CD4-positive, alpha-beta T cell treated with Interleukin-15 for 4 hours (primary cell): ENCODE measurements at places on chromosomes 2 and 18.

DNA sequence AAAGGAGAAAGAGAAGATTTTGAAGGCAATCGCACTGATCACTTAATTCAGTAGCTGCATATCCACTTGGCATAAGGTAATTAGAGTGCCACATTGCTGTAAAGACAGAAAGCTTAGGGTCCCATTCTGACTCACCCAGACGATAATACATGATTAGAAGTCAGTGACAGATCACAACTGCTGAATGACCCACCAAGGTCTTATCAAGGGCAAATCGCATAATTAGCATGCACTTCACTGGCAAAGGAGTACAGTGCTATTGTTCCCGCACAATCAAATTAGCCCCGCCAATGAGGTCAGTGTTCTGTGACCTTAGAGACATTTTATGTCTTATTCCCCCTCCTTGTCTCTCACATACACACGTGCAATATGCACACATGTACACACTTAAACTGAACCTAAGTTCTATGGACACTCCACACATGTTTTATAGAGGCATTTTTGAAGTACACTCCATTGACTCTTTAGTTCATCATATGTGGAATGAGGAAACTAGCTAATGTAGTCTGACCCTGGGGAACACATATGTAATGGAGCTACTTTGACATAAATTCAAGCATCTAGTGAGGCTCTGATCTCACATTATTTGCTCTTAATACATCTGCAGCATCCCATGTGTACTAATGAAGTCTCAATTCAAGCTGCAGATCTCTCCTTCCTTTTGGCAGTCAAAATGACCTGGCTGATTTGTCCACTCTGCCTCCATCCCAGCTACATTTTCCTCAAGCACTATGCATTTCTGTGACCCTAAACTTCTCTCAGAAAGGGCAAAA lies 673.8 kb upstream of the FANCL start:
- no peak for DNase-seq

DNA sequence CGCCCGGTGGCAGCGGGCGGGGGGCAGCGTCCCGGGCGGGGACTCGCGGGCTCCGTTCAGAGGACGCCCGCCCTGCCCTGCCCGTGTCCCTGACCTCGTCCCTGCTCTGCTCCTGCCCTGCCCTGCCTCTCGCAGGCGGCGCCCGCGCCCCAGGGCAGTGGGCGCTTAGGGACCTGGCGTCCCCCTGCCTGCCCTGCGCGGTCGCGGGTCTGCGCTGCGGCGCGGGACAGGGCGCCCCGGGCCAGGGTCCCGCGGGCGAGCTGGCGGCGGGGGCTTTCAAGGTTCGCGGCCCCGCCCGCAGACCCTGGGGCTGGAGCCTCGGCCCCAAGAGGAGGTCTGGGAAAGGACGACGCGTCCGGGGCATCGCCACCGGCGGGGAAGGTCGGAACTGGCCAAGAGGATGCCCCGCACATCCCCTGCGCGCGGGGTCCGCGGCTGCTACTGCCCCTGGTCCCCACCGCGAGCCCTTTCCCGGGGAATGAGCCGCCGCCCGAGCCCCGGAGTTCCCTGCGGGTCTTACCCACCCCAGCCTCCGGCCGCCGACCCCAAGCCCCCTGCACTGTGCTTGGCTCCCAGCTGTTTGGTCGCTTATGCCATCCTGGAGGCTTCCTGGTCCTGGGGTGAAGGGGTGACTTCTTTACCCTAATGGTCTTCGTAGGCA lies 679 bp downstream of the RNF144A start:
- DNase-seq = no peak

GRCh38 chr2:43507137-43507536 lies 88.7 kb downstream of the THADA start:
- DNase-seq = no peak

GRCh38 chr2:69022548-69022947 lies 9.6 kb downstream of the ANTXR1 start:
- no peak for DNase-seq

DNA sequence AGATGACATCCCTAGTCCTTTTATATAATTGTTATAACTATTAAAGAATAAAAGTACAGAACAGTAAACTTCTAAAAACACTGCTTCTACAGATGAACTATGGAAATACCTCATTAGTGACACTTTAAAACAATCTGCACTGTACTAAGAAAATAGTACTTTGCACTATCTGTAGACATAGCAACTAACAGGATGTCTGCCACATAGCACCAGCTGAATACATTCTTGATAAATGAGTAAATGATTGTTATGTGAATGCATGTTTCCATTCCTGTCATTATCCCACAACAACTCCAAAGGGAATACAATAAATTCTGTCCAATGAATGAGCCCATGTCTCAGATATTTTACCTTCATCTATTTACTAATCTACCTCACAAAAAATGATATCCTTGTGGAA lies 115.3 kb upstream of the SLC35G4 start:
- DNase-seq = no peak

GRCh38 chr2:9712263-9712662 lies 81.5 kb upstream of the YWHAQ start:
- peak; percentile 18 for DNase-seq

- no peak for DNase-seq
Observed at GRCh38 chr18:77170890-77171410, 38.4 kb upstream of the MBP start.

DNA sequence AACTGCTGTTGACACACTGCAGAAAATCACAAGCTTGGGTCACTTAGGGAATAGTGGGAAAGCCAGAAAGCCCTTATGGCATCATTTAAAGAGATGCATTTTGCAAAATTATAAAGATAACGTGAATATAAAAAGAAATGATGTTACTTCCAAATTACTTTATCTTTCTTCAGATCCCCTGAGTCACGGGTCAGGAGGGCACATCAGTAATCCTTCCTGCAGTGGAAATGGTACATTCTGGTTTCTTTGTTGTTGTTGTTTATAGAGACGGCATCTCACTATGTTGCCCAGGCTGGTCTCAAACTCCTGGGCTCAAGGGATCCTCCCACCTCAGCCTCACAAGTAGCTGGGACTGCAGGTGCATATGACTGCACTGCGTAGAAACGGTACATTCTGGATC lies 9.8 kb upstream of the EPG5 start:
- no peak for DNase-seq

- peak; percentile 83 for DNase-seq
Observed at GRCh38 chr2:174039551-174040416, 74.6 kb upstream of the SP3 start.

DNA sequence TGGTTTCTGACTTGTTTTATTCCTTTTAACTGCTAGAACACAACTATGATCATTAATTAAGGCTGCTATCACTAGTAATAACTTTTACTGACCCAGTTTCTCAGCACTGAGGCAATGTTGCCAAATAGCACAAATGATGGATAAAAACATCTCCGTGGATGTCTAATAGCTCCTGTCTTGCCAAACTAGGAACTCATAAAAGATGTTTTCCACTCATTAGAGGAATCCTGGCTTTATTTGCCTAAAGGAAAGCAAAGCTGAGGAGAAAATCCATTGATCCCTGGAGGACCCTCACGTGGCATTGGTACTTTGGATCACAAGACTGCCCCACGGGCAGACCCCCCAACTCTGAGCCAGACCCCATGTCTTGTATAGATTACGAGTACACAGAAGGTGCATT lies 96.1 kb upstream of the ZNF397 start:
- no peak for DNase-seq

GRCh38 chr2:220078439-220078838 lies 451.0 kb downstream of the SLC4A3 start:
- no peak for DNase-seq

DNA sequence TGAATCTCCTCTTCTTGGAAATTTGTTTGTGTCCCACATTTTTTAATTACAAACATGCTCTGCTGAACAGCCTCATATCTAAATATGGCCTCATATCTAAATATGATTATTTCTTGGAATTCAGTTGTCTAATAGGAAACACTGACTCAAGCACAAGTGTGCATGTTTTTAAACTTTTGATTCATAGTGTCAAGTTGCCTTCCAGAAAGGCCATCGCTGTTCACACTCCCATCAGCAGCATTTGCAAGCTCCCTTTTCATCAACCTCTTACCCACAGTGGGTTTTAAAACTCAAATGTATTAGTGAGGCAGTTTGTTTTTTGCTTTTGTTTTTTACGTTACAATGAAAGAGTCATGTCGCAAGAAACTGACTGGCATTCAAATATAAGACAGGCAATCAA lies 65.2 kb upstream of the SMAD2 start:
- DNase-seq = no peak

DNA sequence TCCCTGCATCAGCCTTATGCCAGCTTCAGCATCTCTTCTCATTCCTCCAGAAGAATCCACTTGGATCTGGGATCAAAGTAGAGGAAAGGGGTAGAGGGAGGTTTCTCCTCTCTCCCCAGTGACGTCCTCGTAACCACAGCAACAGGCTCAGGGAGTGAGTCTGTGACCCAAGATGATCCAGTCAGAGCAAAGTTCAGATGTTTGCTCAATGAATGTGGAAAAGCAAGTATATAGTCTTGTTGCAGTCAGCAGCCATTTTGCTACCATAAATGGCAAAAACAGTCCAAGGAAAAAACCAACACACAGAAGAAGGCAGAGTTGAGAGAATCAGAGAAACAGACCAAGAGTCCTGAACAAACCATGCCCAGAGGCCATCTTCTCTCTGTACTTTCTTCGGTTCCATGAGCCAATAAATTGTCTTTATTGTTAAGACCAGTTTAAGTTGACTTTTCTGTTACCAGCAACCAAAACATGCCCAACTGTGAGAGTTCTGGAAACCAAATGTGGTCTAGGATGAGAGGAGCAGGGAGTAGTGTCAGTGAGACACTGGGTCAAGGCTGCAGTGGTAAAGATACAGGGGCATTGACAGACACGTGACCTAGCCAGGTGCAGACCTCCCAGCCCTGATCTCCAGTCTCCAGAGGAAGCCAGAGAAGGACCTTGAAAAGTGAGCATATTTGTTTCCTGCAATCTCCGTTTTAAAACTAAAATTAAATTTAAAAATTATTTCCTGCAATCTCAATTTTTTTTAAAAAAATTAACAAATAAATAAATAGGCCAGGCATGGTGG lies 3.2 kb upstream of the CXCR1 start:
- DNase-seq = no peak

- DNase-seq = no peak
Observed at GRCh38 chr2:162065767-162066166, 8.2 kb downstream of the DPP4 start.
